ENCODE measurements at places on chromosomes 12 and 14.

DNA sequence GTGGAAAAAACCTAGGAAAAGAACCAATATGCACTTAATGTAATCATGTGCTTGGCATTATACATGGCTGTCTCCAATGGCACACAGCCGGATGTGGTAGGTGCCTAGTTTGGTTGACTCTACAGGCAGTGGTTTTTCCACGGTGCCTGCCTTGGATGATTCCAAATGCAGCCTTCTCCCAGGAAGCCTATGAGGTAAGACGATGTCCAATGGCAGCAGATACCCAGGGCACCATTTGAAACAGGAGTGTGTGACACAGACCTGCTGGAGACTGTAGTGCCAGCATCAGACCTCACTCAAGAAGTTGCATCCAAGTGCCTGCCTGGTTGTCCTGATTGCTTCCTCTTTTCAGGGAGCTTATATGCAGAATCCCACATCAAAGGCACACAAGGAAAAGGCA, 88.0 kb upstream of the VASH1 start:
- no peak for DNase-seq

DNA sequence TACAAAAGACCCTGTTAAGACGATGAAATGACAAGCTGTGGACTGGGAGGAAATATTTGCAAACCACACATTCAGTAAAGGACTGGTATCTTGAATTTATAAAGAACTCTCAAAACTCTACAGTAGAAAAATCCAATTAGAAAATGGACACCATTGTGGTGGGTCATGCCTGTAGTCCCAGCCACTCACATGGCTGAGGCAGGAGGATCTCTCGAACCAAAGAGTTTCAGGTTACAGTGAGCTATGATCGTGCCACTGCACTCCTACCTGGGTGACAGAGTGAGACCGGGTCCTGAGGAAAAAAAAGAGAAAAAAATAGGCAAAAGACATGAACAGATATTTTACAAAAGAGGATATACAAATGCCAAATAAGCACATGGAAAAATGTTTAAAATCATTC, 41.9 kb downstream of the TTC6 start:
- DNase-seq, result no peak

- no peak for DNase-seq
Measured at GRCh38 chr12:89948271-89949175, 239.9 kb upstream of the ATP2B1 start.

- DNase-seq, result no peak
Measured at GRCh38 chr12:124733086-124733485, 130.6 kb downstream of the SCARB1 start.

- no peak for DNase-seq
Measured at GRCh38 chr12:1310653-1311052, 283.7 kb downstream of the FBXL14 start.

Data from CD4-positive, alpha-beta T cell treated with Interleukin-6 at 100 ng/mL for 8 hours (primary cell).